ENCODE measurements at places on chromosomes 2 and 18.

GRCh38 chr2:36915627-36916026 is 50.7 kb downstream of the STRN start:
- no peak for DNase-seq

- no peak for DNase-seq
Measured at GRCh38 chr2:227188292-227188691, 23.9 kb downstream of the COL4A3 start.

GRCh38 chr2:47198985-47199451 is 43.9 kb upstream of the STPG4 start:
- DNase-seq, result no peak

- no peak for DNase-seq
Measured at GRCh38 chr18:62987055-62987830, 271.9 kb downstream of the PHLPP1 start.

- DNase-seq, result no peak
Measured at GRCh38 chr2:185638771-185639170, 99.8 kb upstream of the FSIP2 start.

DNA sequence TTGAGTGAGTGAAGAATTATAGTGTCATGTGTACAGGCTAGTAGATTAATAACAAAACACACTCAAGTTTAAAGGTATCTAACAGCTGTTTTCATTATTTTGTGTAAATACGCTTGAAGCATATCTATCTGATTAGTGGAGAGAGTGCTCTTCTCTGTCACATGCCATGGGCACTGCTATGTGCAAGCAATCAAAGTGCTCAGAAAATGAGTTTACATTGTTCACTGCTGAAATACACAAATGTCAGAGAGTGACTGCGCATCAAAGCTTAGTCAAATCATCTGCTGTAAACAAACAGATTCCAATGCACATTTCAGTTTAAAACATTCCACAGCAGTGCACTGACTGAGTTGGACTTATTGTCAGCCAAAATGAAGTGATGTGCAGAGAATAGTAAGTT is 423.4 kb downstream of the ZEB2 start:
- DNase-seq, result no peak

GRCh38 chr2:24825883-24826772 is 32.9 kb downstream of the CENPO start:
- DNase-seq, result no peak

DNA sequence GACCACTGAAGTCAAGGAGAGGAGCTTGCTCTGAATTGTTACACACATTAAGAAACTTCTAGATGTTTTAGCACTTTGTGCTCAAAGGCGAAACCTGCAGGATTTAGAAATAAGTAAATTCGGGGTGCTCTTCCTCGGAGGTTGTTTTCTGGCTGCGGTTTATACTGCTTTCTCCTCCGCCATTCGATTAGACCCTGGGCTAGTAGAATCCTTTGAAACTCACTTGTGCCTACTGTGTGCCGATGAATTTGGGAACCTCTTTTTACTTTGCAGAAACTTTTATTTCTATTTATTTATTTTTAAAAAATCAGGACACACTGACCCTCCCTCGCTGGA is 3.5 kb downstream of the MEIS1 start:
- no peak for DNase-seq

DNA sequence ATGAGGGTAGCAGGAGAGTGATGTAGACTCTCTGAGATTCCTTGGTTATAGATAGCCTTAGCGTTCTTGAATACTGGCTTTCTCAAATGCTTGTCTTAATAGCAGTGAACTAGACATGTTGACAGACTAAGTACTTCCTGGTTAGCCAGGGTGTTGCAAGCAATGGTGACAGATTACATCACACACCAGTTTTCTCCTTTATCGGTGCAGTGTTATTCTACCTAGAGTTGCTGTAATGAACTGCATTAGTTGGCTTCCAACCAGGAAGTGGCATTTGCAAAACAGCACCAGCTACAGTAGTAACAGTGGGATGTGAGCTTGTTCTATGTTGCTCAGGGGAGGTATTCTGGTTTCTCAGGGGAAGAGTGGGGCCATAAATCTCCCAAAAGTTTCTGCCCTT is 582.2 kb upstream of the DDX18 start:
- DNase-seq, result no peak

GRCh38 chr18:26470011-26470637 is 78.2 kb downstream of the KCTD1 start:
- DNase-seq, result no peak

GRCh38 chr18:39751921-39752320 is 2186.3 kb upstream of the CELF4 start:
- no peak for DNase-seq

DNA sequence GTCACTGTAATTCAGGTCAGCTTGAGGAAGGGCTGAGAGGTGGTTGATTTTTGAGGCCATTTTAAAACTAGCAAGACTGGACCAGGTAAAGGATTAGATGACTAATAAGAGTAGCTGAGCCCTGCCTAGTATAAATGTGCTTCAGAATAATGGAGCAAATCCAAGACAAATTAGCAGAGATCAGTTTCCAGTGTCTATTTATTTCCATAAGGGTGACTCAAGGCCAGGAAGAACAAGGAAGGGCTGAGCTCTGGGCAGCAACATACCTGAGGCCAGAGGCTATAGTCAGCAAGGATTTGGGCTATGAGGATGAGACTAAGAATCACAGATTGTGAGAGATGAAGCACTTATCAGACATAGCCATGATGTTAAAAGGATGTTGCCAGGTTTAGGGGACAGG is 339.0 kb upstream of the LRRTM1 start:
- DNase-seq, result no peak

DNA sequence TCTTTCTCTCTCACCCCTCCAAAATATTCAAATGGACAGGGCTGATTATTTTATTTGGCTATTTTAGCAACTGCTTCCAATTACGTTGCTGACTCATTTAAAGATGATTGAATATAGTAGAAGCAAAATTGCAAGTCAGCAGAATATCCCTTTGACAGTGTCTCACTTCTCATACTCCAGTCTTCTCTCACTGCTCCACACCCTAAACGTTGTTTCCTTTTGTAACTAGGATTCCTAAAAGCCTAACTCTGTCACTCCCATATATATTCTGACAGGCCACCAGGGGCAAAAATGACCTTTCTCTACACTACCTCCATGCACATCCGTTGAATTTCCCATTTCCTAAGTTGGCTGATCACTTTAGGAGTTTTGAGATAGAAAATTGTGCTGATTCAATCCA is 351.1 kb downstream of the RND3 start:
- DNase-seq, result no peak

GRCh38 chr2:177147093-177147694 is 65.4 kb upstream of the HNRNPA3 start:
- DNase-seq, result no peak

GRCh38 chr2:129698593-129698992 is 280.9 kb upstream of the RAB6C start:
- DNase-seq, result no peak

DNA sequence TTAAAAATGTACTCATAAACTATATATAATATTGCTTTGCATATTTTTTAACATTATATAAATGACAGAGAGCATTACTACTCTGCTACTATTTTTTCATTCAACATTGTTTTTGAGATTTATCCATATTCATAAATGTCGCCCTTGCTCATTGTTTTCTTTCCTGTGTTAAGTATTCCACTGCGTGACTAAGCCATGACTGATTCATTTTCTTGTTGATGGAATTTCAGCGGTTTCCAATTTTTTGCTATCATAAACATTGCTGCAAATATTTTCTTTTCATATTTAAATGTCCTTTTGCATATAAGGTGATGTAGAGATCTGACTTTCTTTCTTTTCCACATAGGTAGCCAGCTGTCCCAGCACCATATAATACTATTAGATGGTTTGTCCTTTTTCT is 57.6 kb downstream of the SFXN5 start:
- no peak for DNase-seq

DNA sequence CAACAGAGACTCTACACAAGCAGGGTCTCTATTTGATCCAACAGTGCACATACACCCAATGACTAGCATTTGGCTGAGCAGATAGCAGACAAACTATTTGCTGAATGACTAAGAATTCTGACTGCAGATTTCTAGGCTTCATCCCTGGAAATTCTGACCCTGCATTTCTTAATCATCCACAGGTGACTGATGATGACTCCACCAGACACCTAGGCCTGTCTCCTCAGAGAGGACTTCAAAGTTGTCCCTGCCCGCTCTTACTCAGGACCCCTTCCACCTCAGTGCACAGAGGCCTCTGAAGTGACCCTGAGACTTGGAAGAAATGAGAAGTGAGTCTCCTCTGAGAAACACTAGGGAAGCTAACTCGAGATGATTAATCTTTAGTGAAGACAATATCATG is 51.3 kb downstream of the SEPTIN10 start:
- DNase-seq, result no peak

DNA sequence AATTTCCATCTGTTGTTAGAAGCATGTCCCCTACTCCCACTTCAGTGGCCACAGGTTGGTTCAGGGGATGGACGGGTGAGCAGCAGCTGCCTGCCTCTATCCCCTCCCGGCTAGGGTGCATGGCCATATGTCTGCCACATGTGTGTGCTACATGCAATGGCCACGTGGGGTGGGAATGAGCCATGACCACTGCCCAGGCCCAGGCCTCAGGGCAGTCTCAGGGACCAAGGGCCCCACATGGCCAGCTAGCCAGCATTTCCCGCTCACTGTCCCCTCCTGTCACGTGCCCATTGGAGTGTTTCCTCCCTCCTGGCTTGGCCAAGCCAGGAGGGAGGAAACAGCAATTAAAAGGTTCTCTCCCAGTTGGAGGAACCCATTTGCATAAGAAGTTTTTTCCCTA is 117.1 kb downstream of the KCNS3 start:
- DNase-seq, result no peak

GRCh38 chr18:63316612-63317555 is 2.7 kb downstream of the BCL2 start:
- DNase-seq, result no peak

- DNase-seq, result no peak
Measured at GRCh38 chr2:76314271-76315020, 603.7 kb upstream of the GCFC2 start.

DNA sequence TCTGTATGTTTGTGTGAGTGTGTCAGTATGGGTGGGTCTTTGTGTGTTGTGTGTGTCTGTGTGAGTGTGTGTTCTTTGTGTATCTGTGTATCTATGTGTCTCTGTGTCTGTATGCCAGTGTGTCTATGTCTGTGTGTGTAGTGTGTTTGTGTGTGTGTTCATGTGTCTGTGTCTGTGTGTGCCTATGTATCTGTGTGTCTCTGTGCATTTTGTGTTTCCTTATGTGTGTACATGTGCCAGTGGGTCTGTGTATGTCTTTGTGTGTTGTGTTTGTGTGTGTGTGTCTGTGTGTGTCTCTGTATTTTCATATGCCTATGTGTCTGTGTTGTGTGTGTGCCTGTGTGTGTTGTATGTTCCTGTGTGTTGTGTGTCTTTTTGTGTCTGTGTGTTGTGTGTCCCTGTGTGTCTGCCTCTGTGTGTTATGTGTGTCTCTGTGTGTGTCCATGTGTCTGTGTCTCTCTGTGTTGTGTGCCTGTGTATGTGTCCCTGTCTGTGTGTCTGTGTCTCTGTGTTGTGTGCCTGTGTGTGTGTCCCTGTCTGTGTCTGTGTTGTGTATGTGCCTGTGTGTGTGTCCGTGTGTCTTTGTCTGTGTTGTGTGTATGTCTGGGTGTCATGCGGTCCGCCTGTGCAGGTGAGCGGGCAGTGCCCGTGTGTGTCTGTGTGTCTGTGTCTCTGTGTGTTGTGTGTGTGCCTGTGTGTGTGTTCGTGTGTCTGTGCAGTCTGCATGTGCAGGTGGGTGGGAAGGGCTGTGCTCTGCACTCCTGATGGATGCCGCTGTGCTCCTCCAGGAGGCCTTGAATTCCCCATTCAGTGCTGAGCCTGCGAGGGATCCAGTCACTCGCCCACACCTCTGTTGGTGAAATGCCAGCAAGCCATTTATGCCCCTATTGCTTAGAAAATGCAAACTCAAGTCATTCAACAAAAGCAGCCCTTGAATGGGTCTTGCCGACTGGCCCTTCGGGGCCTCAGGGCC is 37.4 kb downstream of the KLHL29 start:
- DNase-seq, result no peak

DNA sequence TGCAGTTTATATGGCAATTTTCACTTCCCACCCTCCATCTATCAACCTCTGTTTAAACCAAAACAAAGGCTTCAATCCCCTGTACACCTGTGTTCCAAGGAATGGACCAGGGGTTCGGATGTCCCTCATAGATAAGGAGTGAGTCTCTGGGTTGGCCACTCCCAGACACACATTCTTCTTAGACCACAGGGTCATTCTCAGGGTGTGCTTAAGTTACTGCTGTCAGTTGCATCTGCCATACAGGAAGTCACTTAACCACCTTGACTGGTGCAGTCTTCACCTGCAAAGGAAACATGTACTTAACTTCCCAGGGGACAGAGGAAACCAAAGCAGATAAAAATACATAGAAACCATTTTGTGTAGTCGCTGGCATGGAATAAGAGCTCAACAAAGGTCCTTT is 151.0 kb upstream of the NDUFV2 start:
- DNase-seq, result no peak

DNA sequence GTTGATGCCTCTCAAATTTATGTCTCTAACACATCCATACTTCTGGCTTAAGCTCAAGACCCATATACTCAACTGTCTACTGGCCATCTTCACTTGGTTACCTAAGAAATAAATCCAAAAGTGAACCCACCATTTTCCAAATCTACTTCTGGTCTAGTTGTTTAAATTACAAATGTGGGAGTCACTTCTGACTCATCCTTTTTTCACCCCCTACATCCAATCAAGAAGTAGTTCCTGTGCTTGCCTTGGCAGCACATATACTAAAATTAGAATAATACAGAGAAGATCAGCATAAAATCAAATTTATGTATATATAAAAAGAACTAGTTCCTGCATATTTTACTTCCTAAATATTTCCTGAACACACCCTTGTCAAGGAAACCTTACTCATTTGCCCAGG is 53.6 kb downstream of the STRN start:
- no peak for DNase-seq

DNA sequence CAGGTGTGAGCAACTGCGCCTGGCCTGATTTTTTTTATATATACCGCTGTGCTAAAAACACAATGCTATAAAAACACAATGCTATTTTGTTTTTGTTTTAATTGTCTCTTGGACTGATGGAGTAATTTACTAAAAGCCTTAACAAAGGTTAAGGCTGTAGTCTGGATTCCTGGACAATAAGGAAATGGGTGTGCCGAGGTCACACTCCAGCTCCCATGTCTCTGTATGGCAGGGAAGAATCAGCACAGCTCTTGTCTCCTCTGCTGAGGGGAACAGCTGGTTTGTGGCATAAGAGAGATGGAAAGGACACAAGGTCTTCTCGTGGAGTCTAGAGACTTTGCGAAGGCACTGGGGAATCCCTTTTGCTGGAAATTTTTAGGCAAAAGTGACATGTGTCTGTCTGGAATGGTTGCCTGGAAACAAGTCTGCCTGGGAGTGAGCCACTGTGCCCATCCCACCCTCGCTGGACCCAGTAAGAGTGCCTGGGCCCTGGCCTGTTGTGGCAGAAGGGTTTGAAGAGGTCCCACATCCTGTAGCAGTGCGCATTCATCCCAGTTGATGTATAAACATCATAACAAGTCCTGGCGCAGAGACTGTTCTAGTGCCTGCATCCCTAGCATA is 73.1 kb downstream of the MAPK4 start:
- no peak for DNase-seq

GRCh38 chr2:41618754-41619153 is 429.1 kb upstream of the PKDCC start:
- DNase-seq, result no peak

Data from stimulated activated CD8-positive, alpha-beta memory T cell treated with anti-CD3 and anti-CD28 coated beads, Interleukin-15, amount 100 ng/mL, for 24 hours (primary cell).